NCI-H1105 (cell line): ENCODE measurements at places on chromosomes 16 and 17.
A peak's percentile ranks its signal among the peaks of the same experiment; 100 is the strongest.

GRCh38 chr17:49602783-49603182 is 27.1 kb downstream of the NXPH3 start:
- DNase-seq, result no peak

GRCh38 chr16:50801036-50801435 is 59.1 kb downstream of the CYLD start:
- no peak for DNase-seq

GRCh38 chr17:4900231-4901107 is 1.1 kb downstream of the C17orf107 start:
- no peak for DNase-seq

DNA sequence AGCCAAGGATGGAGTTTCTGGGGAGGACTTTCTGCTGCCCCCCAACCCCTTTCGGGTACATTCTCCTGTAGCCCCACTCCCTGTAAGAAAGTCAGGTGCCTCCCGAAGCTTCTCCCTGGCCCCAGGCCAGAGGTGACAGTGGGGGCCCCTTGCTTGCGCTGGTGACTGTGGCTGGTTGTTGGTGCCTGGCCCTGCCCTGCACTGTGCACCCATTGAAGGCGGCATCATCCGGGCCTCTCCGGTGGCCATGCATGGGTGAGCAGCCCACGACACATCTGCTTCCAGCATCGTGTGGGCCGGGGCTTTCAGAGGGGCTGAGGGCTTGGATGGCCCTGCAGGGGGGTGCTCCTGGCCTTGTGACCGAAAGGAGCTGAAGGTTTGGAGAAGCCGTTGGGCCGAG is 297.0 kb downstream of the SEC14L1 start:
- no peak for DNase-seq

- no peak for DNase-seq
Measured at GRCh38 chr17:27993723-27994310, 48.7 kb upstream of the NLK start.

GRCh38 chr17:10099051-10099571 is 99.3 kb downstream of the GAS7 start:
- DNase-seq, result no peak

DNA sequence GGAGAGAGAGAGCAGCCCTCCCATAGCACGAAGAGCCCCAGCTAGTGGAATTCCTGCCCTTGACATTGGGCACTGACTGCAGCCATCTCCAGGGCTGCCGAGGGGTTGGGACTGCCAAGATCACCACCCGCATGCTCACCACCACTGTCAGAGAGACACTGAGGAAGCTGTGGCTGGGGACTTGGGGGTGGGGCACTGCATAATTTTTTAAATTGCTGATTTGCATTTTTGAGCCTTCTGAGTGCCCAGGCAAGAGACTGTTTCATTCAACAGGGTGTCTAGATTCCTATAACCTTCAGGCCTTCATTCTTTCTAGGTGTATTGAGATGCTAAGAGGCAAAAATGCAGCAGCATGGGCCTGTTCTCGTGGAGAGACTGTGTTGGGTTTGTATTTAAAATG is 9.0 kb upstream of the EPX start:
- no peak for DNase-seq

DNA sequence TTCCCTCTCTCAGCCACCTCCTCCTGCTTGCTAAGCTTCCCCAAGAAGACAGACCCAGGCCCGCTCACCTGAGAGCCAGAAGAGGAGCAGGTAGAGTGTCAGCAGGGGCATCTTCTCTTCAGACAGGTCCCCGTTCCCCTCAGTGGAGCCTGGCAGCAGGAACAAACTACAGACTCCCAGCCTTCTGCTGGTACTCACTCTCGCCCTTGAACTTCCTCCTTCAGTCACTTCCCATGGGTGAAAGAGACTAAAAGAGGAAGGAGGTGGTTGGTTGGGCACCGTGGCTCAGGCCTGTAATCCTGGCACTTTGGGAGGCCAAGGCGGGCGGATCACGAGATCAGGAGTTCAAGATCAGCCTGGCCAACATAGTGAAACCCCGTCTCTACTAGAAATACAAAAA is at the start of gene CD300LF:
Gene CD300LF, minus strand, starts transcription at position 168 of the 400 bp plus-strand sequence. Its CDS starts 57 bp downstream, at position 111.
- DNase-seq, result no peak

GRCh38 chr16:4414187-4414917 is 2.0 kb downstream of the CORO7 start:
- DNase-seq, result no peak

- DNase-seq, result no peak
Measured at GRCh38 chr16:1119766-1120576, 23.9 kb upstream of the C1QTNF8 start.

- no peak for DNase-seq
Measured at GRCh38 chr16:8611886-8612600, 9.5 kb upstream of the METTL22 start.

- DNase-seq, result peak; percentile 25
Measured at GRCh38 chr16:47018223-47018891, 44.9 kb upstream of the DNAJA2 start.

DNA sequence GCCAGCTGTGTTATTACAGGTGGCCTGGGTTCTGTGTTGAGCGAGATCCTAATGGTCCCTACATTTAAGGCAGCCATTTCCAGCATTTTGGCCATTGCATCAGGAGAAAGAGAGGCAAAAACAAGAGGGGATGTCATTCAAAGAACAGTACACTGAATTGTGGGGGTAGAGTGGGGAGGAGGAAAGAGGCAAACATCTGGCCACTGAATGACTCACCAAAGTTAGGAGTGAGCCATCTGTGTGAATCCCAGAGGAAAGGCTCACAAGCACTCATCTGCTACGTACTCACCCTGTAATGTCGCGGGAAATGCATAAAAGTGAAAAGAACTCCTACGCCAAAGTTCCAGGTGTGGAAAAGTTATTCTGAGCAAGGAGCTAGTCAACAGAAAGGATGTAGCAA is 16.7 kb downstream of the KRABD2 start:
- DNase-seq, result no peak

DNA sequence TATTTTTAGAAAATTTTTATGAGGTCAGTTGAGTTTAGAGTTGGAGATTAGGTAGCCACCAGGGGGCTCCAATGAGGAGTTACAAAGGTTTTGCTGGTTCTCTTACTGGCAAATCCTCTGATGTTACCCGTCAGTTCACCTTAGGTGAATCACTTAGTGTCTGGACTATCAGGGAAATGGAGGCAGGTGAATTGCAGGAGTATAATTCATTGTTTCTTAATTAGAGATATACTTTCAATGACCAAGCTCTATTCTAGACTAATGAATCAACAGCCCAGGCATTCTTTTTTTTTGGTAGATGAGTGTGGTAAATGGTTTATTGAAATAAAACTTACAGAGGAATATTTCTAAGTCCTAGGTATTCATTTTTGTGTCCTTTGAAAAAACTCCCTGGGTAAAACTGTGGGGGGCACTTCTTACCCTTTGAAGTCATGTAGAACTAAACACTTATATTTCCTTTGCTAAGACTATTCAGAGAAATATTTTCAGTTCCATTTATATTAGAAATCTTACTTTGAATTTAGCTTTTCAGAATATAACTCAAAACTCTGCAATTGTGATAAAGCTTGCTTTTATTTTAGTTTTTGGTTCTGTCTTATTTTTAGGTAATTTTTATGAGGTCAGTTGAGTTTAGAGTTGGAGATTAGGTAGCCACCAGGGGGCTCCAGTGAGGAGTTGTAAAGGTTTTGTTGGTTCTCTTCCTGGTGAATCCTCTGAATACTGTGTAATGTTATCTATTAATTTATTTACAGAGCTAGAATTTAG is 17.7 kb downstream of the PSMD11 start:
- DNase-seq, result peak; percentile 18

DNA sequence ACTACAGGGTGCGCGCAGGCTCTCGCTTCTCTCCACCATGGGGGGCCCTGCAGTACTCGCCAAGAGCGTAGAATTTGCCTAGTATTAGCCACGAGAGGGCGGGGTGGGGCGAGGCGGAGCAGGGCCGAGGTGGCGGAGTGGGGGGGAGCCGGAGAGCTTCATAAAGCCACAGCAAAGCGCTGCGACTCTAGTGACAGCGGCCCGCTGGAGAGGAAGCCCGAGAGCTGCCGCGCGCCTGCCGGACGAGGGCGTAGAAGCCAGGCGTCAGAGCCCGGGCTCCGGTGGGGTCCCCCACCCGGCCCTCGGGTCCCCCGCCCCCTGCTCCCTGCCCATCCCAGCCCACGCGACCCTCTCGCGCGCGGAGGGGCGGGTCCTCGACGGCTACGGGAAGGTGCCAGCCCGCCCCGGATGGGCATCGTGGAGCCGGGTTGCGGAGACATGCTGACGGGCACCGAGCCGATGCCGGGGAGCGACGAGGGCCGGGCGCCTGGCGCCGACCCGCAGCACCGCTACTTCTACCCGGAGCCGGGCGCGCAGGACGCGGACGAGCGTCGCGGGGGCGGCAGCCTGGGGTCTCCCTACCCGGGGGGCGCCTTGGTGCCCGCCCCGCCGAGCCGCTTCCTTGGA is at the start of gene TBX21:
Gene TBX21, plus strand, starts transcription at position 190 of the 627 bp plus-strand sequence. Its CDS starts 219 bp downstream, at position 409.
- DNase-seq, result peak; percentile 67

DNA sequence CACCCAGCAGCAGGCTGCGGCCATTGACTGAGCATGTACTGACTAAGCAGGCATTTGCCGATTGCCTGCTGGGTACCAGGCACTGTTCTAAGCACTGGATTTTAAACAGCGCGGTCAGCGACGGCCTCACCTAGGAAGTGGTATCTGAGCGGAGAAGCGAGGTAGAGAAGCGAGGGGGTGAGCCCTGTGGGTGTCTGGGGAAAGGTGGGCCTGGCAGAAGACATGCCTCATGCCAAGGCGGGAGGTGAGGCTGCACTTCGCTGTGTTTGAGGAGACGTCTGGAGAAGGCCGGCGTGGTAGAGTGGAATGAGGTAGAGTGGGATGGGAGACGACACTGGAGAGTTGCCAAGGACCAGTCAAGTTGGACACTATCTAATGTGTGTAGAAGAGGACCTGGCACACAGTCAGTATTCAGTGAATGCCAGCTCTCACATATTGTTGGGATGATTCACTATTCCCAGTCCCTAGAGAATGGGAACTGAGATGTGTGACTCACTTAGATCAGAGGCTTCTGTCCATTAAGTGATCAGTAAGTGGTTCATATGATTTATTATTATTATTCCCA is 14.4 kb downstream of the SYCE1L start:
- DNase-seq, result no peak

- DNase-seq, result no peak
Measured at GRCh38 chr17:57622683-57623433, 122.2 kb downstream of the CCDC182 start.

DNA sequence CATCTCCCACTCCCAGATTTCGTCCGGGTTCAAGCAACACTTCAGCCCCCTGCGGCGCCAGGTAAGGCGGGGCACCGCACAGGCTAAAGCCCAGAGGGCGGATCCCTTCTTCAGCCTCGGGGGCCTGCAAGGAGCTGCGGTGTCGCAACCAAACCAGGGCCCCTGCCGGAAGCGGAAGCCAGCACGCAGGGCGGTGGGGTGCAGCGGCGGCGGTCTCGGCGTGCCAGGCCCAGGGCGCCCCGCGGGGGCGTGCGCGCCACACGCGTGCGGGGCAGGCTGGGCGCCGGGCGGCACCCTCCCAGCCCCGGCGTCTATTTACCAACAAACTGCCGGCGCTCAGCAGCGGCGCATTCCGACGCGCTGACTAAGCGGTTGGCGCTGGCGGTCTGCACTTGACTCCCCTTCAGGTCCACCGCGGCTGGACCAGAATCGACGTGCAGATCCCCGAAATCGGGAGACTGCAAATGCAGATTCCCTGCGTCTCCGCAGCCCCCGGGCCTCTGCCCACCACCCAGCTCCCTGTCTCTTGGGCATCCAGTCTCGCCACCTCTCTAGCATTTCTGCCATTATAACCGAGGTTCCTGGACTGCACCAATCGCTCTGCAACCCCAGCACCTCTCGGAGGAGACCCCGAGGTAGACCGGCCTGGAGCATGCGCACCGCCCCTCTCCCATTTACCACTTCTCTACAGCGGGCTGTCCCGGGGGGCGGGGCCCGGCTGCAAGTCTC is 421 bp upstream of the DLX4 start:
- DNase-seq, result peak; percentile 82

DNA sequence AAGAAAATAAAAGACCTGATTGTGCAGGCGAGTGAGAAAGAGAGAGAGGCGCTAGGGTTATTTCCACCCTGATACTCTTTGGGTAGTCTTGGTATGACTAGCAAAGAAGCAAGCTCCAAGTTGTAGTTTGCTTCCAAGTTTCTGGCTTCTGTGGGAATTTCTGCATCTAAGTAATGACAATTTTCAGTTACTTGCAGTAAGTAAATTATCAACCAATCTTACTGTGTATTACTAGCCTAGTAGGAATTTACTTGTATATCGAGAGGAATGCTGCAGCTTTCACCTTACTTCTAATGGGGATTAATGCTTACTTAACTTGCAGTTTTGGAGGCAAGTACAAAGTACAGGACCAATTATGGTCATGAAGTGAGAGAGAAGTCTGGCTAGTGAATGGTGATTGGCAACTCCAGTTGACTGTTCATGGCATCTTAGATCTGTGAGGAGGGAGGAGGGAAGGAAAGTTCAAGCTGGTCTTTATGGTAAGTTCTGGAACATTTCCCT is 31.9 kb downstream of the TENT4B start:
- DNase-seq, result no peak

DNA sequence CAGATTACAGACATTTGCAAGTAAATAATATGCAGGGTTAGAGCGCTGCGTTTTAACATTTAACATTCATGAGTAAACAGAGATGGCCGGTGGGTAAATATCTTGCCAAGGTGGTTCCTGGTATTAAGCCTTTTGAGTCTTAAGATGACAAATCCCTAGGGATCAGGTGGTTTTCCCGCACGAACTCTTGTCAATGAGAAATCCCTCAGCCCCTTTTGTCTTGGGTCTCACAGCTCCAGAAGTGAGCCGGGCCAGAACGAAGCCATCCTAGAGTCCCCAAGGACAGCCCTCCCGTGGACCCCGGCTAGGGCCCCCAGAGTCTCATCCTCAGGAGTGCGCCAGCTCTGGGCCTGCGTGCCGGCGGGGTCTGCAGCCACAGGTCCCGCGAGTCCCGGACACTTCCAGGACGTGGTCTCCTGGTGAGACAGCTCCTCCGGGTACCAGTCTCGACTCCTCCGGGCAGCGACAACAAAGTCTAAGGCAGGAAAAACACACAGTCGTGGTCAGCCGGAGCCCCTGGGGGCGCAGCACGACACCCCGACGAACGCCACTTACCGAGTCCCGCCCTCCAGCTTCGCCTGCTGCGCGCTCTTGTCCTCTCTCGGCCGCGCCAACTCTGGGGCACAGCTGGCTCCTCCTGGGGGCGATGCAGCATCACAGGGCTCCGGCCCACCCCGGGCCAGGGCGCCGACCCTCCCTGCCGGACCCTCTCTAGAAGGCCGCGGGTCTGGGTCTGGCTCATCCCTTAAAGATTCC is 13.3 kb downstream of the MIS12 start:
- peak; percentile 29 for DNase-seq

- peak; percentile 72 for DNase-seq
Measured at GRCh38 chr16:55370762-55371482, 46.9 kb downstream of the IRX6 start.

GRCh38 chr17:50892101-50892776 is 26.1 kb upstream of the TOB1 start:
- no peak for DNase-seq

- DNase-seq, result no peak
Measured at GRCh38 chr17:72614871-72615626, 477.4 kb downstream of the SLC39A11 start.
